ENCODE measurements at places on chromosomes 13 and 19.

DNA sequence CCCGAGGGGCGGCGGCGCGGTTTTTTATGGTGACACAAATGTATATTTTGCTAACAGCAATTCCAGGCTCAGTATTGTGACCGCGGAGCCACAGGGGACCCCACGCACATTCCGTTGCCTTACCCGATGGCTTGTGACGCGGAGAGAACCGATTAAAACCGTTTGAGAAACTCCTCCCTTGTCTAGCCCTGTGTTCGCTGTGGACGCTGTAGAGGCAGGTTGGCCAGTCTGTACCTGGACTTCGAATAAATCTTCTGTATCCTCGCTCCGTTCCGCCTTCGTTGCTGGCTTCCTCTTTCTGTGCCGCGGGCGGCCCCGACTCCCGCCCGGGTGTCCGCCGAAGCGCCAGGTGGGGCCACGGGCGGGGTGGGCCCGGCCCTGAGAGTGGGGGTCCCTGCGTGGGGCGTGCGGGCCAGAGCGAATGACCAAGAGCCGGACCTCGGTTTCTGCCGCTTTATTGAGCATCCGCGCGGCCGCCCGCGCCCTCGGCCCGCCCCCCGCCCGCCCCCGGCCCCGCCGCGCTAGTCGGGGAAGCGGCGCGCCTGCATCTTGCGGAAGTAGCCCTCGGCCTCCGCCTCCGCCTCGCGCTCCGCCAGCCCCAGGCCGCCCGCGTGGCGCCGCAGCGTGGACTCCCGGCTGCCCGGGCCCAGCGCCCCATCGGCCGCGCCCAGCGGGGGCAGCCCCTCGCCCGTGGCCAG is 9.6 kb downstream of the PLPPR3 start:
- no peak for DNase-seq

- no peak for DNase-seq
Observed at GRCh38 chr13:46554951-46555350, 2.0 kb downstream of the LRCH1 start.

GRCh38 chr13:46738055-46738454 is 58.9 kb downstream of the ESD start:
- no peak for DNase-seq

DNA sequence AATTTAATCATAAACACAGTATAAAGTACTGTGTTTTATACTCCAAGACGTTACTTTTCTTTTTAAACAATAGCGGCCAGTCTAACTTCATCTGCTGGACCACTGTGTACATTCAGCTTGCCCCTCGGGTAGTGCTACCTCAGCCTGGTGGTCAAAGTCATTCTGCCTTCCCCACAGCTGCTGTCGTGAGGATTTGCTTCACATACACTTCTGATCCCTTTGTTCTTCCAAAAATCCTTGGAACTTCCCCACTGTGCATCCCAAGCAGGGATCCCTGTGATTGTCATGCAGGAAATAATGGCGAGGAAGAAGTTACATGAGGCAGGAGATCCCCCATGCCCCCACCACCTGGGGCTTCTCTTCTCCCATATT is 234.9 kb upstream of the STARD13 start:
- DNase-seq: no peak

DNA sequence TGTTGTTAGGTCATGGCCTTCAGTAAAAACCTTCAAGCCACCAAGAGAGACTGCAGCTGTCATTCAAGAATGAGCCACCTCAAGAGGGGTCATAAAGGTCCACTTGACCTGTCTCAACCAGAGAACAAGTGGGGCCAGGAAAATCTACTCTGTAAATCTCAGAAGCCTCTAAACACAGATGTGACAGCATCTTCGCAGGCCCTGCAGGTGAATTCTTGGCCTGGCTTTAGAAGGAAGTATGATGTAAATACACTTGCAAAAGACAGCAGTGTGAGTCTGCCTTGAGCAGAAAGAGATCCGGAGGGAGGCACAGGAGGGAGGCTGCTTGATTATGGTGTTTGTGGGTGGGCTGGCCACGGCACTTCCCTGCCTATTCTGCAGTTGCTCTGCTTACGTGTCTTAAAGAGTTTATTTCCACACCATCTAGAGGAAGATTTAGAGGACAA is 1082.9 kb downstream of the UQCRFS1 start:
- DNase-seq: no peak

DNA sequence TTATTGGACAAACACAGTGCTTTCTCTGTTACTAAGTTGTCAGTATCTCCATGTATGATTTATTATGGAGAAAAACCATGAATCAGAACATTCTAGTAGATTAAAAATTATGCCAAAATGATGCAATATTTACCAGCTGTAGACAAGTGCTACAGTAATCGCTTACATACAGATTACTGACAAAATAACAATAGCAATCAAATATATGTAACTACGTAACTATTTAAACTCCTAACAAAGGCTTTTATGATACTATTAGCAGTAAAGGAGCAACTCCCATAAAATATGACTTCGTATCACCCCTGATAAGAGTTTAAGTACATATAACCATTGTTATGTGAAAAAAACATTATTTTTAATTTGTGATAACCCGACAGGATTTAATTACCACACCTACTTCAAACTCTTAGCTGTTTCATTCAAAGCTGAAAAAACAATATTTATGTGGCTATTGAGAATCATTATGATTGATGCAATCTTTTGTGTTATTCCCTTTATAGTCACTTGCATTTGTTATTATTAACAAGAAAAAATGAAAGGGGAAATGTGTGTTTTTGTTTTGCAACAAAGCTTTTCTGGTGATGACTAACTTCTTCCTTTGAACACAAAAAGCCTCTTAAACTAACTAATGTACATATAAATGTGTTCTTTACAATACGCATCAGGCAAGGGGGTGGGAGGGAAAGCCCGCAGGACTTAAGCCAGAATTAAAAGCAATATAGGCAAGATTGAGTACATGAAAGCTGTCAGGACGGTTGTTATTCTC is 147.4 kb downstream of the ABCC4 start:
- DNase-seq: no peak

GRCh38 chr19:10450853-10451609 is 30.7 kb downstream of the PDE4A start:
- DNase-seq: no peak

Data from ureter (tissue), 1 donor.